Stimulated activated CD8-positive, alpha-beta memory T cell treated with anti-CD3 and anti-CD28 coated beads, Interleukin-2, amount 100 ng/mL, for 1 hour (primary cell): ENCODE measurements at places on chromosomes 7 and 10.

- DNase-seq, result no peak
Observed at GRCh38 chr10:80855348-80855971, 317.8 kb downstream of the SH2D4B start.

GRCh38 chr10:31142026-31142425, 110.4 kb upstream of the ZNF438 start:
- DNase-seq, result no peak

DNA sequence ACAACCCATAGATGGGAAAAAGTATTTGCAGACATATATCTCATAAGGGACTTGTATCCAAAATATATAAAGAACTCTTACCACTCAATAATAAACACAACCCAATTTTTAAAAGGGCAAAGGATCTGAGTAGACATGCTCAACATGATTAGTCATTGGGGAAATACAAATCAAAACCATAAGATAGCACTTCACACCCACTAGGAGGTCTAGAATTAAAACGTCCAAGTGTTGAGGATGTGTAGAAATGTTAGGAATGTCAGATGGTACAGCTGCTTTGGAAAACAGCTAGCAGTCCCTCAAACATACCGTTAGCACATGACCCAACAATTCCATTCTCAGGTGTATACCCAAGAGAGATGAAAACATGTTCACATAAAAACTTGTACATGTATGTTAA, 8.3 kb downstream of the PSTK start:
- no peak for DNase-seq

DNA sequence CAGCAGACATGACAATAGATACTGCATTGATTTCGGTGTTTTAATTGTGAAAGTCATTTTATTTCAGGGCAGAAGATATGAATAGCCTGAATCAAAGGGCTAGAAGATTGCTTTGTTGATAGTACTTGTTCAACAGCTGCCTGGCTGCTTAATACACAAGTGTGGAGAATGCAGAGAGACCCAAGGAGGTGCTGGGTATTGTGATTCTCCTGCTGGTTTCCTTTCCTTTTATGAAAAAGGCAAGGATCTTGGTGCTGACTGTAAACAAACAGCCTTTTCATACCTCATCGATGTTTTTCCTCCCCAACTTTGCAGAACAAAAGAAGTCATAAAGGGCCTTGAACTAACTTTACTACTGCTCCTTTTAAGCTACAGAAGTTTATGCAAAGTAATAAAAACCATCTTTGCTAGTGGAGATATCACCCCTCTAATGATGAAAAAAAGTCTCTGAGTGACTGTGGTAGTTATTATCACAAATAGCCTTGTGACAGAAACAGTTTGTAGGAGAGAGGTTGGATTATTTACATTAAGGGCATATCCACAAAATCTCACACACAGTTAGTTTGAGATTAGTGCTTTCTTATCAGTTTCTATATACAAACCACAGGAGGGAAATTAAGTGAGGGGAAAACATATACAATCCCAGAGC, 800.0 kb downstream of the LRMDA start:
- DNase-seq, result no peak

- no peak for DNase-seq
Observed at GRCh38 chr10:6399231-6399741, 180.8 kb downstream of the PRKCQ start.

DNA sequence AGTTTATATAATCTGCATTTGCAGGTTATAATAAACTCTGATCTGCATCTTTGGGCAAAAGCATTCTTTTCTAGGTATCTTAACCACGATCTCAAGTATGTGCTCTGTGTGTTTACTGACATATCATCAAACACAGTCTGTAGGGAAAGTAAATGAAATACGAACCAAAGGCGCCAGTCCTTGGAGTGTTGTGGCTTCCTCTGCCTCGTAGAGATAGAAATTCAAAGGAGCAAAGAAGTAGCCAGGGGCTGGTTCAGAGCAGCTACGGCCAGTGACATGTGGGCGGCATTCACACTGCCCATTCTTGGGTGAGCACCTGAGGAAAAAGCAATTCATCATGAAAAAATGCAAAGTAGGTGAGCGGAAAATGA, 38.7 kb downstream of the LAMB4 start:
- DNase-seq, result no peak

- DNase-seq, result no peak
Observed at GRCh38 chr7:137519181-137519691, 175.7 kb upstream of the PTN start.
